ENCODE measurements at places on chromosomes 7 and 10. TPM values are rescaled to one million over a fixed set of nuclear protein-coding genes. Genes with fewer than 3 reads are reported as not detected.

- no peaks in the 10 kb centered on the region for H3K4me1 ChIP-seq
- no peak for DNase-seq
- H3K36me3 ChIP-seq: no peaks in the 10 kb centered on the region
- H3K27me3 ChIP-seq: no peaks in the 10 kb centered on the region
These were observed 134.6 kb downstream of the LHPP start for GRCh38 chr10:124596116-124596785.

The TDRD1 gene
- total RNA-seq: 0.57 TPM

The SUFU gene
- total RNA-seq: 11.6 TPM

DNA sequence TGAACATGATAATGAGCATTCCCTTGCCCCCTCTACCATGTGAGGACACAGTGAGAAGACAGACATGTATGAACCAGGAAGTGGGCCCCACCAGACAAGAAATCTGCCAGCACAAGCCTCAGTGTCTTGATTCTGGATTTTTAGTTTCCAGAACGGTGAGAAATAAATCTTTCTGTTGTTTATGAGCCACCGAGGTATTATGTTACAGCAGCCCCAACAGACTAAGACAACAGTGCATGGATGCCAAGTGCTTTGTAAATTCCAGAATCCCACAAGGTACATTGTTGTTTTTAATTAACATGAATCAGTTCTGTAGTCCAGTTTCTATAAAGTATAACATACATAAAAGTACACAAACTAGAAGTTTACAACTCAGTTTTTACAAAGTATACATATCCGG lies 162.2 kb downstream of the ARHGAP21 start:
- H3K4me1 ChIP-seq: peaks cover 4% of the 10 kb centered on the region
- peaks cover 6% of the 10 kb centered on the region for H3K36me3 ChIP-seq
- no peak overlapping the region for H3K4me3 ChIP-seq

The PRSS2 gene
- 27.6 TPM for total RNA-seq

DNA sequence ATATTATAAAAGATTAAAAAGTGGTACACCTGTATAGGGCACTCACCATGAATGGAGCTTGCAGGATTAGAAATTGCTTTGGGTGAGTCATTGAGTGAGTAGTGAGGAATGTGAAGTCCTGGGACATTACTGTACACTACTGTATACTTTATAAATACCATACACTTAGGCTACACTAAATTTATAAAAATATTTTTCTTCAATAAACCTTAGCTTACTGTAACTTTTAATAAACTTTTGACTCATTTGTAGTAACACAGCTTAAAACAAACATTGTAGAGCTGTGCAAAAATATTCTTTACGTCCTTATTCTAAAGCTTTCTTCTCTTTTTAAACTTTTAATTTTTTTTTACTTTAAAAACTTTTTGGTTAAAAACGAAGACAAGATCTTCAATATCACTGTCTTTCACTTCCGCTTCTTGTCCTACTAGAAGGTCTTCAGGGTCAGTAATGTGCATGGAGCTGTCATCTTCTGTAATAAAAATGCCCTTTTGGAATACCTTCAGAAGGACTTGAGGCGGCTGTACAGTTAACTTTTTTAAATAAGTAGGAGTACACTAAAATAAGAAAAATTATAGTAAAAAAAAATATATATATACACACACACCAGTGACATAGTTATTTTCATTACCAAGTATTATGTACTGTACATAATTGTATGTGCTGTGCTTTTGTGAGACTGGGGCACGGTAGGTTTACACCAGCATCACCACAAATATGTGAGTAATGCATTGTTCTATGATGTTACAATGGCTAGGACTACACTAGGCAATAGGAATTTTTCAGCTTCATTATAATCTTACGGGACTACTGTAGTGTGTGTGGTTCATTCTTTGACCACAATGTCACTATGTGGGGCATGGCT lies 3.5 kb downstream of the STK31 start:
- H3K36me3 ChIP-seq: no peaks in the 10 kb centered on the region
- peaks cover 14% of the 10 kb centered on the region for H3K27me3 ChIP-seq
- DNase-seq: no peak

DNA sequence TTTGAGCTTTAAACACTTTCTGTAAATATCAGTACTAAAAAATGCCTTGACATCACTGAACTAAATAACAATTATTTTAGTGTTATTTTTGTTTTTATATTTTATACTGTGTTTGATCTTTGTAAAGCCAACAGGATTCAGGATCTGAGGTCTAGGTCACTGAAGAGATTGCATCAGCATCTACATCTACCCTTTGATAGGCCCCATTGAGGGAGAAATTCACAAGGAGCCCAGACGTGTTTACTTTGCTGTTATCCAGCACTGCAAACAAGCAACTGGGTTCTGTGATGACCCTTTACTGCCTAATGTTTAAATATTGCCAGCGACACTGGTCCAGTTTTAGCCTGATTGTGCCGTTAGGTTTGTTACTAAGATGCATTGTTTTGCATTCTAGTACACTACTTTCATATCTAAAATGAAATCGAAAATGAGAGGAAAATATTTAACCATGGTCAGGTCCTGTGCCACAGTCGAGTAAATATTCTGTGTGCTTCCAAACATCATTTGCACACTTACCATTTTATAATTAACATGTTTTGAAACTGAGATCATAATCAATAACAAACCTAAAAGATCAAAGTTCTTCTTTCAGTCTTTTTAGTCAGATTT lies 48.7 kb downstream of the SP8 start:
- no peaks in the 10 kb centered on the region for H3K27me3 ChIP-seq
- DNase-seq: no peak
- no peak overlapping the region for H3K27ac ChIP-seq
- no peaks in the 10 kb centered on the region for H3K36me3 ChIP-seq

The AFAP1L2 gene
- total RNA-seq: 5.0 TPM

DNA sequence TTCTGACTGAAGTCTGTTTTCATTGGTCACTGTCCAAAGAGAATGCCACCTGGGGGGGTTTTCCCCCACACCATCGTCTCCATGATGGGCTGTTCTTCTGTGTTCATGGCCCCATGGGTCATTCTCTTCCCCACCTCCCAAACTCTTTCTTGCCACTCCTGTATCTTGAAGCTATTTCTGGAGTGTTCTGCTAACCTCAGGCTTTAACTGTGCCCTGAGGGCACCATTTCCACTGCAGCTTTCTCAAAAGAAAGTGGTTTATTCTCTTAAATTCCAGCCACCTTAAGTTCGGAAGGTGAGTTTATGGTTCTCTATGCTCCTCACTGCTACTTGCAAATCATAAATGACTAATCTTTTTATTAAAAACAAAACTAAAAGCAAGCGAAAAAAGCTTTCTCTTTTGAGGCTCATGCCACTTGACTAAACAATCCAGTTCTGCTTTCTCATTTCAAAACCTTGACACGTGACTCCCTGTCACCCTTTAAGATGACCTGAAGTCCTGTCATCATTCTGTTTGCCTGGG lies 7.4 kb upstream of the APBB1IP start:
- no peak overlapping the region for H3K4me3 ChIP-seq
- DNase-seq: no peak
- H3K27ac ChIP-seq: no peak overlapping the region

DNA sequence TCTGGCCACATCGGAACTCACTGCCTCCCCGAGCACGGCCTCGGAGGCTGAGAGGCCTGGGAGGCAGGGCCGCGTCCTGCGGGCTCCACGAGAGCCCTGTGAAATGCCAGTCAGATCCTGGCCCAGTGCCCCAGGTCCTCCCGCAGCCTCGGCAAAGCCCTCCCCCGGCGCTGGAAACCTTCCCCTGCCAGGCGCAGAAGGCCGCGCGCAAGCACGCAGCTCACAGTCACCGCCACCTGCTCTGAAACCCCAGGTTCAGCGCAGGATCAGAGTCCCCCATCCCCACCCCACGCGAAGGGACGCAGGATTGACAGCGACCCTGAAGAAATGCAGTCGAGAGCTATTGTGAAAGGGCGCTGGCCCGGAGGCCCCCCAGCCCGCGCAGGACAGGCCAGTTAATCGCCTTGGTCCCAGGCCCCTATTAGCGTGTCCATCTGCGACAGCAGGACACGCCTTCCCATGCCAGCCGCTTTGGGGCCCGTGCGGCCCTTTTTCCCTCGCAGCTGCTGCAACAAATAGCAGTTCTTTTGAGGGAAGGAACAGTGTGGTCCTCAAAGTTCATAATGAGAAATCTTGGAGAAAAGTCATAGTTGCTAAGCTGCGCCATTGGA lies 13.5 kb upstream of the EGFR start:
- no peak overlapping the region for H3K27ac ChIP-seq
- DNase-seq: no peak
- no peaks in the 10 kb centered on the region for H3K4me1 ChIP-seq
- no peak overlapping the region for H3K4me3 ChIP-seq

GRCh38 chr10:13690281-13690825 lies 103.6 kb downstream of the PRPF18 start:
- DNase-seq: peak; percentile 26
- peak overlapping the region; percentile 70 for H3K27ac ChIP-seq
- H3K27me3 ChIP-seq: no peaks in the 10 kb centered on the region
- H3K4me3 ChIP-seq: no peak overlapping the region
- peaks cover 32% of the 10 kb centered on the region for H3K36me3 ChIP-seq

DNA sequence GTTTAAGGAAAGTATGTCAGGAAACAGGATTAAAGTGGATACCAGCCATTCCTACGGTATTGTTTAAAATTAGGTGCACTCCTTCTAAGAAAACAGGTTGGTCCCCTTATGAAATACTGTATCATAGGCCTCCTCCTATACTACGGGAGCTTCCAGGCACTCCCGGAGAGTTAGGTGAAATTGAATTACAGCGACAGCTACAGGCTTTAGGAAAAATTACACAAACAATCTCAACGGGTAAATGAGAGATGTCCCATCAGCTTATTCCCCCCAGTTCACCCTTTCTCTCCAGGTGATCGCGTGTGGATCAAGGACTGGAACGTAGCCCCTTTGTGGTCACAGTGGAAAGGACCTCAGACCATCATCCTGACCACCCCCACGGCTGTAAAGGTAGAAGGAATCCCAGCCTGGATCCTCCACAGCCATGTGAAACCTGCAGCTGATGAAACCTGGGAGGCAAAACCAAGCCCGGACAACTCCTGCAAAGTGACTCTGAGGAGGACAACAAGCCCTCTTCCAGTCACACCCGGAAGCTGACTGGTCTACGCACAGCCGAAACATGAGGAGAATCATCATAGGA lies 25.1 kb upstream of the GHITM start:
- 0 out of 2 replicates have a peak overlapping the region, but pooled peaks have one; percentile 15 for H3K27ac ChIP-seq
- peak; percentile 11 for DNase-seq
- no peak overlapping the region for H3K4me3 ChIP-seq
- H3K36me3 ChIP-seq: no peaks in the 10 kb centered on the region
- H3K27me3 ChIP-seq: no peaks in the 10 kb centered on the region

DNA sequence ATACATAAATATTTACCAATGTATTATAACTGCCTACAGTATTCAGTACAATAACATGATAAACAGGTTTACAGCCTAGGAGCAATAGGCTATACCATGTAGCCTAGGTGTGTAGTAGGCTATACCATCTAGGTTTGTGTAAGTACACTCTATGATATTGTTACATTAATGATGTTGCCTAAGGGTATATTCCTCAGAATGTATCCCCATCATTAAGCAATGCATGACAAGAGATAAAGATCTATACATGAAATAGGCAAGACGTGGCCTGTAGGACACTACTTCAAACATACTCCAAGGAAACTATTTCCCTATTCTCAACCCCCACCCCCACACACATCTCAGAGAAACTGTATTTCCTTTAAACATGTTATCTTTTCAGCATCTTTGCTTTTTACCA lies 15.3 kb upstream of the ADAM22 start:
- H3K27ac ChIP-seq: no peak overlapping the region
- no peak overlapping the region for H3K4me3 ChIP-seq
- peaks cover 14% of the 10 kb centered on the region for H3K4me1 ChIP-seq
- H3K27me3 ChIP-seq: no peaks in the 10 kb centered on the region
- DNase-seq: no peak
- H3K36me3 ChIP-seq: no peaks in the 10 kb centered on the region

GRCh38 chr7:101200862-101201599 lies at the start of gene MOGAT3:
Gene MOGAT3, minus strand, starts transcription at chr7:101201036. Its CDS starts 182 bp downstream, at chr7:101200854.
- H3K27me3 ChIP-seq: peaks cover 16% of the 10 kb centered on the region
- DNase-seq: peak; percentile 54
- peaks cover 28% of the 10 kb centered on the region for H3K4me1 ChIP-seq
- no peaks in the 10 kb centered on the region for H3K36me3 ChIP-seq
- H3K4me3 ChIP-seq: peak within 1 kb of the TSS; percentile 72

The IQCE gene
- 4.7 TPM for total RNA-seq

GRCh38 chr10:105146436-105146835 lies 505.3 kb downstream of the SORCS3 start:
- H3K27ac ChIP-seq: no peak overlapping the region
- peaks cover 3% of the 10 kb centered on the region for H3K4me1 ChIP-seq
- H3K27me3 ChIP-seq: no peaks in the 10 kb centered on the region

GRCh38 chr10:61967298-61967697 lies 65.8 kb downstream of the ARID5B start:
- H3K4me1 ChIP-seq: peaks cover 27% of the 10 kb centered on the region
- H3K27ac ChIP-seq: no peak overlapping the region
- no peaks in the 10 kb centered on the region for H3K27me3 ChIP-seq
- no peaks in the 10 kb centered on the region for H3K36me3 ChIP-seq
- H3K4me3 ChIP-seq: no peak overlapping the region

DNA sequence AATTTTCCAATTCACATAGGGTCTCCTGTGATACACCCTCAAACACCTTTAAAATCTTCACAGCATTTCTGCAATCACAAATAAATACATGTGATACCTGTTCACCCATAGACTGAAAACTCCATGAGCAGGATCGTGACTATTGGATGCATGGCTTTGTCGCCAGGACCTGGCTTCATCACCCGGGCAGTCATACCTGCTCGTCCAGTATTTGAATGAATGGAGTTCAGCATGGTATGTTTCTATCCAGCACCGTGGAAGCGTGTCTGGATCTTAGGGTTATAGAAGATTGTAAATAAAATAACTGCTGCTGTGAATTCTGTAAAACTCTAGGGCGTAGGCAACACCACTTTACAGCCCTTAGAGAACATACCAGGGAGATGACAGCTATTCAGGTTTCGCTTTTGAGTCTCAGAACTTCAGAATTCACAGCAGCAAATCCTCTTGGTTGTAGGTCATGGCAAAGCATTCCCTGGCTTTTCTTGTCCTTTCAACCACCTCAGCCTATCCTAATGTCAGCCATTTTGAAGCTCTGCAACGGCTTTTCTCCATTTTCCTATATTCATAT lies 47.4 kb upstream of the USP6NL start:
- no peak overlapping the region for H3K4me3 ChIP-seq
- H3K27me3 ChIP-seq: no peaks in the 10 kb centered on the region
- peaks cover 3% of the 10 kb centered on the region for H3K4me1 ChIP-seq
- no peaks in the 10 kb centered on the region for H3K36me3 ChIP-seq
